ENCODE measurements at places on chromosomes 3 and 15.

DNA sequence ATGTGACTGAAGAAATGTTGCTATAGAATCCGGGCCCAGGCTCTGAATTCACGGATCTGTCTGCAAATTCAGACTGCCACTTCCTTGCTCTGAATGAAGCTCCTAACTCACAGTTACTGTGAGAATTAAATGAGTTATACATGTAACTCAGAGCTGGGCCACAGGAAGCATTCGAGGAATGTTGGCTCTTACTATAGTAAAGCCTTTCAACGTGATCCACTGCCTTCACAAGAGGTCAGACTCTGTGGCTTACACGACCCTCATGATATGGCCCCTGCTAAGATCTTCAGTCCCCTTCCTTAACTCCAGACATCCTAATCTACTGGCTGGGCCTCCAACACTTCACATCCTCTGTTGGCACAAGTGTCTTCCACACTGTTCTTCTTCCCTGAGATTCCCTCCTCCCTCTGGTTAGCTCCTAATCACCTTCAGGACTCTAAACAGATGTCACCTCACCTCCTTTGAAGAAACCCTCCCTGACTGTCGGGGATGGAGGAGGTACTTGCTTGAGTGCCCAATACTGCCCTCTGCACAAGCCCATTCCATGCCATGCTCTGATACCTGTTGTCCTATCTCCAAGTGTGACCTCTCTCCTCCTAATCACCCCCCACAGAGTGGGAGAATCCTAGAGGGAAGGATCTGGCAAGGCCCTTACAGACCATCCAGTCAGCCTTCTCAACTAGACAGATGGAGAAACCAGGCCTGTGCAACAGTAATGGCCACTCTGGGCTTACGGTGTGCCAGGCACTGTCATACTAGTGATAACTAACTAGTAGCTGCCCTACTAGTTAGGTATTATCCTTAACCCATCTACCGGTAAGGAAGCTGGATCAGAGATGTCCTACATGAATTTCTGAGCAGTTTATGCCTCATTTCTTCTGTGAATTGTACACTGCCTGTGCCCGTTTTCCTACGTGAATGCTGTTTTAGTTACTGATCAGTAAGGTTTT, 1.3 kb downstream of the ACTR8 start:
- peak; percentile 33 for DNase-seq

DNA sequence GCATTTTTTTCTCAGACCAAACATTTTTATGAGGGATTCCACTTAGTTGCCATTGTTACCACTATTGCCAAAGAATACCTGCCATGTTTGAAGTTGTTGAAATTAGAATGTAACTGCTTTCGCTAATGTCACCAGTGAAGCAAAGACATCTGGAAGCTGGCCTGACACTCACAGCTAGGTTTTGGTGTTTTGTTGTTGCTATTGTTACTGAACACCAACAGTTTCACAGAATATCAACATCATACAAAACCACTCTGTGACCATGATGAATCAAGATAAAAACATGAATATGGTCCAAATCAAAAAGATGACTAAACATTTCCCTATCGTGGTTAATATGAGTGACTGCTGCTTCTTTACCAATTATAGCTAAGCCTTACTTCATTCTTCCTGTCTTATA, 6.9 kb upstream of the CFAP20DC start:
- DNase-seq = peak; percentile 59

DNA sequence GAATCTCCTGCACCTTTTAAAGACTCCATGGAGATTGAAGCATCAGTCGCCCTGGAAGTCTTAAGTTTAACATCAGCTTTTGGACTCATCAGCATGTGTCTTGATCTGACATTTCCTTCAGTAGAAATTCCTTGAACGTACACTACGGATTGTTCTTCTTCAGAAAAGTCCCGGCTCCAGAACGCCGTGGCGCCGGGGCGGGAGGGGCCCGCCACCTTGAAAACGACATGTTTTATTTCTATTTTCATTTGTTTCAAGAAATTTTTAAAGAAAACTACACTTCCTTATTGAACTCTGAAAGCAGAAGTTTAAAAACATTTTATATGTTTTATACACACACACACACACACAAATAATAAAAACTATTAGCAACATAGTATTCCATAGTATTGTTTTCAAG, 32.6 kb upstream of the RAP2B start:
- no peak for DNase-seq

DNA sequence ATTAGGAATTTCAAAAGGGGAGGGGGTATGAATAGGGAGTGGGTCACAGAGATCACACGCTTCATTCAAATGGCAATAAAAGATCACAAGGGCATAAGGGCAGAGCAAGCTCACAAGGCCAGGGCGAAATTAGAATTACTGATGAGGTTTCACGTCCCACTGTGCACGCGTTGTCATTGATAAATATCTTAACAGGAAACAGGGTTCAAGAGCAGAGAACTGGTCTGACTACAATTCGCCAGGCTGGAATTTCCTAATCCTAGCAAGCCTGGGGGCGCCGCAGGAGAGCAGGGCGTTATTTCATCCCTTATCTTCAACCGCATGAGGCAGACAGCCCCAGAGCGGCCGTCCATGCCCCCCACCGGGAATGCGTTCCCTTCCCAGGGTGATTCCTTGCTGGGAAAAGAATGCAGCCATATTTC, 18.1 kb upstream of the SMCO1 start:
- peak; percentile 56 for DNase-seq

DNA sequence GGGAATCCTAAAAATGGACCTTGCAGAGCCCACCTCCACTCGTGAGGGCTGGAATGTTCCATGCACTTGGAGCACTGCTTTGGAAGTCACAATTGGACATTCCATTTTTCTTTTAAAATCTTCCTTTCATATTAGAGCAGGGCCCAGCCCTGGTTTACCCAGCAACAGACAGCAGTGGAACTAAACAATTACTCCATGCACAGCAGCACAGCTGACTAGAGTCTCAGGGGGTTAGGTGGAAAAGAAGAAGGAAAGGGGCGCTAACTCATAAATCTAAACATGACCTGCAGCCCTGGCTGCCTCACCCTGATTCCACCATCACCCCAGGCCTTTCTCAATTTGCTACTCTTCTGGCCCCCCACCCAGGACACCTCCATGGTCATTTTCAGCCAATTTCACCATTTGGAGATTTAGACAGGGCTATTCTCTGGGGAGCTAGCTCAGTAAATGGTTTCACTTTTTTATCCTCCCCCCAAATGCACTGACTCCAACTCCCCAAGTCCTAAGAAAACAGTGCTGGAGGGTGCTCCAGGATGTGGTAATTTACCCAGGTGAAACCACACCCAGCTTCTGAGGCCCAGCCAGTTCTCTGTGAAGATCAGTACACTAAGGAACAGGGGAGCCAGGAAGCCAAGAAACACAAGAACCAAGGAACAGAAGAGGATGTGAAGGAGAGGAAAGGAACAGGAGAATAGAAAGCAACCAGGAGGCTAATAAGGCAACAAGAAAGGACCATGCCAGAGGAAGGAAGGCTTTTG, 1.6 kb upstream of the LRRC31 start:
- DNase-seq = no peak

- no peak for DNase-seq
These were observed 730 bp upstream of the RPL14 start for GRCh38 chr3:40456279-40456939.

DNA sequence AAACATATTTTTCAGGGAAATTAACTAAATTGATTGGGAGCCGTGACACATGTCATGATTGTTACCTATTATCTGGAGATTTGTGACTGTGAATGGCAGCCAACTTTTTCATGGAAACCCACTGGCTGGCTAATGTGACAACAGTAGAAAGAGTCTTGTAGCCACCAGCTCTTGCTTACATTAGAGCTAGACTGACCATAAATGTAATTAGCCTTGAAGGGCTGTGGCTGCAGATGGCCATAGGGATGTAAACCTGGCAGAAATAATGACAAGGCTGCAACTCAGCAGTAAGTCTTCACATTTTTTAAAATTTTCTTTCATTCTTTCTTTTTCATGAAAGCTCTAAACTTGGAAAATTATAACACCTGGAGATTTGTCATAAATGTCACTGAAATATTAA, 168.2 kb upstream of the ROBO2 start:
- DNase-seq = no peak

- DNase-seq = no peak
These were observed at the start of gene TMEM89 for GRCh38 chr3:48621461-48621869. Gene TMEM89, minus strand, starts transcription at chr3:48621769. Its CDS starts 13 bp downstream, at chr3:48621756.

DNA sequence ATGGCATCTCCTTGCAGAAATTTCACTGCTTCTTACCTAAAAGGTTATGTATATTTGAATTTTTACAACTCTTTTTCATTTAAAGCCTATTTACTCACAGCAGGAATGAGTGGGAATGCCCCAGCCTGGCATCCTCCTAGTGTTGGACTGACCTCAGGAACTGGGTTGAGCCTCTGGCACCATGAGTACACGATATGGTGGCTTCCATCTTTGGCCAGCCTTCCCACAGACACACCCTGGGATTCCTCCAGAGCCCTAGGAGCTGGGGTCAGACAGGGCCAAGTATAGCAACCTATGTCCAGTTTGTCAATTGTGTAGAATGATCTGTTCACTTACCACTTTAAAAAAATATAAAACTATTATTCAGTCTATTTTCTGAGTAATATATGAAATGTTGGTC, 57.2 kb upstream of the HEG1 start:
- DNase-seq = no peak
